Hematopoietic multipotent progenitor cell treated with erythropoietin and hydrocortisone succinate and interleukin-3 and kit ligand, for 4 days (in vitro differentiated cells): ENCODE measurements at places on chromosomes 1 and 21.

DNA sequence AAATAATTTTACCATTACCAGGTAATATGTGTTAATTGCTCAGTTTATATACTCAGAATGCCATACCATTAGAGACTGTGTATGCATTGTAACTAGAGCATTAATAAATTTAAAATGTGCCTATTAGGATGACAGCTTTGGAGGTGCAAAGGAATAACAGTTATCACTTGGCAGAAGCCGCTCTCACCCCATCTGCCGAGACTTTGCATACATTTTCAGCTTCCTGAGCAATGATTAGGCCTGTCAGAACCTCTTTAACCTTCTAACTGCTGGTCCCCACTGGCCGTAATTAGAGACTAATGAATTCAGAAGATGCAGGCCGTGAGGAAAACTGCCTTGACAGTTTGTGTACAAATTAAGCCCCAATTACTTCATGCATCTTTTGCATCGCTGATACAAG is 158.0 kb upstream of the PROX1 start:
- no peak for DNase-seq

DNA sequence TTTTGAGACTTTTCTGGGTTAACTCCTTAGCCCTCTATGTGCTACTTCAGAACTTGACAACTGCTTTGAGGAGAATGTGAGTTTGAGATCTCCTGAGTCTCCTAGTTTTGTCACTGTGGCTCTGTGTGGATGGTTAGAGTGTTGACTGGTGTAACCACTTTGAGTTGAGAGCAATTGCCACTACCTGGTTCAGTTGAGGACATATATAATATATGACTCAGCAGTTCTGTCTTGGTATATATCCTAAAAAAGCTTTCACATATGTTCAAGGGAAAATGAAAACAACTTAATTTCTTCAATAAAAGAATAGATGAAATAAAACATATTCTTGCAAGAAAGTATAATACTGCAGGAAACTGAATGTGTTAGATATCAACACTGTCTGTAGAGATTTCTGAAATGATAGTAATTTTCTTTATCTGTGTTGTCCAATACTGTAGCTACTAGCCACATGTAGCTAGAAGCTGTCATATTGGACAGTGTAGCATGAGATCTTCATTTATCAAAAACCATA is 96.7 kb upstream of the QSOX1 start:
- DNase-seq: peak; percentile 61

- peak; percentile 42 for DNase-seq
Measured at GRCh38 chr1:94741510-94741909, 78.6 kb upstream of the SLC44A3 start.

DNA sequence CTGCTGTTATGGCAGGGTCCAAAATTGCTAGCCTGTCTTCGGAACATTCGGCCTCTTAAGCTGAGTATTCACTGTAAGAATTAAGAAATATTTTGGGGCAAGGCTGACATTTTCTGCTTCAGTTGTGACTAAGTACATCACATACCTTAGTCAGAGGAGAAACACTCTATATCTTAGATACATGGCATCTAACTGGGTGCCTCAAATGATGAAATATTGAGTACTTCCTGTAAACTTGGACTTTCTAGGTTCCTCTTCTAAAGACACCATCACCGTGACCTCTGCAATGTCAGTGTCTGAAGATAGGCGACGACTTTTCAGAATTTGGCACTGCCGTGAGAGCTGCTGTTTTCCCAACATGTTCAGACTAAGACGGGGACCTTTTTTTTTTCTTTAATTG is 65.6 kb downstream of the PCBP3 start:
- peak; percentile 33 for DNase-seq

DNA sequence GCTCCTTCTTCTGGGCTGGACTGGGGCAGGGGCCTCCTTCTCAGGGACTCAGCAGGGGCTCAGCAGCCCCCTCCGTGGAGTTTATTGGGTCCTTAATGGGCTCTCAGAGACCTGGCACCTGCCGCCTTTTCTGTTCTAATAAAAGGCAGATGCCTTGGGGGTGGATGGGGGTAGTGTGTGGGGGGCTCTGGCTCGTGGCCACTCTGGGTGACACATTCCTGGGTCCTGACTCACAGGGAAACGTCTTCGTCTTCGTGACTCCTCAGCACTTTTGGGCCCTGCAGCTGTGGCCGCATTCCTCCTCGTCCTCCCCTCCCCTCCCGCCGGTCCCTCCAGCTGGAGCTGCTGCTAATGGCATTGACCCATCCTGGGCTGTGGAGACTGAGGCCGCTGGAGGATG is 107.8 kb upstream of the WNT4 start:
- no peak for DNase-seq

GRCh38 chr1:151546011-151546925 is 6.2 kb downstream of the TUFT1 start:
- DNase-seq: no peak

- DNase-seq: no peak
Measured at GRCh38 chr1:156262461-156263287, 14.8 kb upstream of the PAQR6 start.

DNA sequence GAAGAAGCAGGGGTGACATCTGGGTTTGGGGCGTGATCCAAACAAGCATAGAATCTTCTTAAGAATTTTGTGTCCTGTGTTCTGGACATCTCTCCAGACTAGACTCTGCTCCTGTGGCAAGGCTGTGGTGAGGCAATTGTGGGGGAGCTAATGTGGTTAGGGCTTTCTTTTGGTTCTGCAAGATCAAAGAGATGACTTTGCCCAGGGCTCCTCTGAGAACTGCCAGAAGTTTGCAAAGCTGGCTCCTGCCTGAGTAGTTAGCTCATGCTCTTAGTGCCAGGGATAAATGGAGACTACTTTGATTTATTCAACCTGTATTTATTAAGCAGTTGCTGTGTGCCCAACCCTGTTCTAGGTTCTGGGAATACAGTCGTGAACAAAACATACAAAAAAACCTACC is 34.0 kb upstream of the CRNN start:
- peak; percentile 13 for DNase-seq

GRCh38 chr1:82782599-82782998 is 981.9 kb downstream of the ADGRL2 start:
- no peak for DNase-seq

GRCh38 chr1:190679044-190679443 is 201.4 kb upstream of the BRINP3 start:
- no peak for DNase-seq

- DNase-seq: peak; percentile 82
Measured at GRCh38 chr1:50333595-50333974, 89.7 kb downstream of the DMRTA2 start.

DNA sequence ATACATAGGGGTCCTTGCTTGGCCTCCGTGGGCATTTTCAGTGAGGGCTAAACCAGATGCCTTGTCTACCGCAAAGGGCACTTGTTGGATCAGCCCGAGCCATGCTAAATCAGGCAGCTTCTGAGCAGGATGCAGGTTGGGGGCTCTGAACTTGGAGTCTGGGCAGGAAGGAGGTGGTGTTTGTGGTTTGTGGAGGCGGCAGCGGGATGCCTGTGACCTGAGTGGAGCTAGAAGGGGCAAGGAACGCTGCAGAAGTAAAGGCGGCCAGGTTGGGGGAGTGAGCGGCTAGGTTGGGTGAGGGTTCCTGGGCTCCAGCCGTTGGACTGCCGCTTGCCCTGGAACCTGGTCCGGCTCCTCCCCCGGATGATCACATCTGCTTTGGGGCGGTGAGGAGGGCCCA is 183.9 kb downstream of the CAMTA1 start:
- DNase-seq: peak; percentile 55

GRCh38 chr21:28418726-28419514 is 573.8 kb downstream of the LTN1 start:
- no peak for DNase-seq

DNA sequence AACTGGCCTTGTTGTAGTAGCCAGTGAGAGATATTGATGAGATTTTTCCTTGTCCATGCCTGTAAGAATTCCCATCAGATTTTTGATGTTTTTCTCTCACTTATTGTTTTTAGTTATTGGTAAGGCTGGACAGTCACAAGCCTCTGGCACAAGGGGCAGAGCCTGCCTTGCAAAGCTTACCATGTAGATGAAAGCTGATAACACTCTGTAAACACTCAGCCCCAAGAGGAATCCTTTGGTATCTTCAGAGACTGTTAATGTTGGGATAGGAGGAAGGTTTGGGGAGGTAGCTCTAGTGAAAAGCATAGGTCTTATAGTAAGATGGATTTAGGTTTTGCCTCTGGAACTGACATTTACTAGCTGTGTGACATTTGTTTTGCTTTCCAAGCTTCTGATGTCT is 37.7 kb downstream of the MARK1 start:
- no peak for DNase-seq

DNA sequence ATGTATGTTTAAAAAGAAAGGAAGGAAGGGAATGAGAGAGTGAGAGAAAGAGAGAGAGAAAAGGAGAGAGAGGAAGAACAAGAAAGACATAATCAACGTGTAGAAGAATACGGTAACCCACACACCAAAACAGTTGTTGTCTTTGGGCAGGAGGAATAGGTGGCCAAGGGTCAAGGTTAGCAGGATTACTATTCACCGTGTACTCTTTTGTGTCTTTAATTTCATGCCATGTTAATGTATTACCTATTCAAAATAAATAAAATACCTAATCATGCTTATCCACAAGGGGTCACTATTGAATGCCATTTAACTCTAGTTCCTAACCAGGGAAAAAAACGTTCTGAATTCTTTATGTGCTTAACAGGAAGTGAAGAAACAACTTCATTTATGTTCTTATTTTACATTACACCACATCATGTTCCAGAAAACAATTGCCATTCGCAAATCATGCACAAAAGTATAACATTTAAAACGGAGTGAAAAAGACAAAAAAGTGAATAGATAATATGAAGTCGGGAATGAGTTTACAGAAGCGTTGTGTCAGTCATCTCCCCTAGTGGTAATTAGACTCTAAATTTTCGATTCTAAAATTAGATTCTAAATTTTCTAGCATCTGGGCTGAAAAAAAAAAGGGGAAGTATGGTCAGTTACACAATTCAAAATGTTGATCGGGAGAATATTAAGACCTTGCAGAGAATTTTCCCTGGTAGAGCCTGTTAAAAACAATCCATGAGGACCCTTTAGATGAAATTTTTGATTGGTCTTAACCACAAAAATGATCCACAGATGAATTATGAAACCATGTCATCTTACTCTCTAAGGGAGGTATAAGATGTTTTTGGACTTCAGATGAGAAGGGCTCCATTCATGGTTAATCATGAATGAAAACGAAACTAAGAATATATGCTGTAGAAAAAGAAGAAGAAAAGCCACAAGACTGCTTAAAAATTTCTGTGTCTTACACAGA is 700 bp upstream of the KMO start:
- peak; percentile 94 for DNase-seq

GRCh38 chr1:10146391-10146790 is 64.0 kb upstream of the KIF1B start:
- no peak for DNase-seq

GRCh38 chr1:24862775-24863483 is 67.1 kb downstream of the RUNX3 start:
- DNase-seq: no peak

- DNase-seq: no peak
Measured at GRCh38 chr1:22186311-22186710, 43.4 kb upstream of the WNT4 start.

- DNase-seq: no peak
Measured at GRCh38 chr1:193700710-193701355, 514.4 kb upstream of the B3GALT2 start.

DNA sequence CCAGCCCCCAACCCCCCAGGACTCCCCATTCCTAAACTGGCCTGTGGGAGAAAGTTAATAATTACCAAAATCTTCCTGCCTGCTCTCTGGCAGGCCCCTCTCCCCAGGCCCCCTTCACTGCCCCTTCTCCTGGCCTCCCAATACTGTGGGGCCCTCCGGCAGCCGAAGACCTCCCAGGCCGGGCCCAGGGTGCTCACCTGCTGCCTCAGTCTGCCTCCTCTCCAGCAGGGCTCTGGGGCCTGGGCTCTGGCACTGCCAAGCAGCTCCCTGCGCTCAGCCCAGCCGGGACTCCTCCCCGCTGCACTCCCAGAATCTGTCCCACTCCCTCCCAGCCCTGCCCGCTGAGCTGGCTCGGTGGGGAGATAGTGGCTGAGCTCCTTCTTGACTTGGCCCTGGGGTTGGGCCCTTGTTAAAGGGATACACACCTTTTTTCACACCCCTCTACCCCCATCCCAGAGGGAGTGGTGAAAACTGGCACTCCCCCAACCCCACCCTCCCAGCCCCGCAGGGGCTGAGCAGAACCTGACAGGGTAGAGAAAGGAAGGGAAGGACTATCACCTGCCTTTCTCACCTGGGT is at the start of gene S100A16:
Gene S100A16 (minus strand): TSS at position 383 of the 577 bp plus-strand sequence. CDS start 4,986 bp downstream, outside the sequence.
- peak; percentile 36 for DNase-seq

DNA sequence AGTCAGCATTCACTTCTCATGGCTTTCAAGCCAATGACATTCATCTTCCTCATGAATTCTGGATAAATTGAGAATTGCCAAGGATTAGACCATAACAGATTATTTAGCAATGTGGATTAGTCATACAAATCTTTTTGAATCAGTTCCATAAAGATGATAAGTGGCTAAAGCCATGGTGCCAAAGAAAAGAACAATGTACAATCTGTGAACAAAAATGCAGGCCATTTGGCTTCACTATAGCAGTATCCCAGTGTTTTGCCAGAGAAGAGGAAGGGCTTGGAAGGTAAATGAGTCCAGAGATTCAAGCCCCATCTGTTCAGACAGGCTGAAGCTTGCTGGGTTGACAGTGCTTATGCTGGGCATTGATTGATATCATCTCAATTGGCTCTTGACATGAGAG is 376.4 kb upstream of the LRRC7 start:
- DNase-seq: no peak

DNA sequence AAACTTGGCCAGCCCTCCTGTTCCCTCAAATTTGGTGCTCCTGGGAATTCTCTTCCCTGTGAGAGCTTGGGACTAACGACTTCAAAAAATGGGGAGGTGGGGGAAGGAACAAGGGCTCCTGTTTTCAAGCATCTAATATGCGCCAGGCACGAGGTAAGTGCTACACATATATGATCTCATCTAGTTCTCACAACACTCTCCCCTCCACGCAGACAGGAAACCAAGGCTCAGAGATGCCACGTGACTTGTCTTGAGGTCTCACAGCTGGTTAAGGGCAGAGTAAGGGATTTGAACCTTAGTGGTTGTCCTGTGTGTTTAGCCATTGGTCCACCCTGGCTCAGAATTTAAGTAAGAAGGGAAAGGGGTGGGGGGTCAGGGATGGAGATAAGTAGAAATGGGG is 125.9 kb downstream of the DMRTB1 start:
- DNase-seq: peak; percentile 66

GRCh38 chr1:175498002-175498401 is 245.4 kb downstream of the TNR start:
- no peak for DNase-seq

GRCh38 chr1:115138973-115139372 is 49.7 kb upstream of the TSPAN2 start:
- DNase-seq: peak; percentile 92

- no peak for DNase-seq
Measured at GRCh38 chr1:91171898-91172297, 150.1 kb upstream of the ZNF644 start.

GRCh38 chr21:31446226-31446855 is 102.3 kb upstream of the TIAM1 start:
- DNase-seq: peak; percentile 63

DNA sequence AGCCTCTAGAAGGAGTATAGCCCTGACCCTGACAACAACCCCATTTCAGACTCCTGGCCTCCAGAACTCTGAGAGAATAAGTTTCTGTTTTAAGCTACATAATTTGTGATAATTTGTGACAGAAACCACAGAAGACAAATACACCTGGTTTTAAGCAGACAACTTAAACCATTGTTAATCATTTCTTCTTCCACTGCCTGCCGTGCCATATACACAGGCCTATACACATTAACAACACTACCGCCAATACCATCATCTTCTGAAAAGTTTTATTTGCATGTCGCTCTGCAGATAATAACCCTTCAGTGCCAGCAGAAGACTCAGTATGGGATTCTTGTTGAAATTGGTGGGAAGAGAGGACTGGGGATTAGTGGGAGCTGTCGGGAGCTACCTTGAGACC is 39.9 kb upstream of the KRTAP19-8 start:
- DNase-seq: no peak

- no peak for DNase-seq
Measured at GRCh38 chr1:203072002-203072602, 13.7 kb downstream of the MYOG start.
